ENCODE measurements at places on chromosomes 1 and 21.

GRCh38 chr21:45148316-45148990, 74.1 kb downstream of the ADARB1 start:
- no peak for DNase-seq

DNA sequence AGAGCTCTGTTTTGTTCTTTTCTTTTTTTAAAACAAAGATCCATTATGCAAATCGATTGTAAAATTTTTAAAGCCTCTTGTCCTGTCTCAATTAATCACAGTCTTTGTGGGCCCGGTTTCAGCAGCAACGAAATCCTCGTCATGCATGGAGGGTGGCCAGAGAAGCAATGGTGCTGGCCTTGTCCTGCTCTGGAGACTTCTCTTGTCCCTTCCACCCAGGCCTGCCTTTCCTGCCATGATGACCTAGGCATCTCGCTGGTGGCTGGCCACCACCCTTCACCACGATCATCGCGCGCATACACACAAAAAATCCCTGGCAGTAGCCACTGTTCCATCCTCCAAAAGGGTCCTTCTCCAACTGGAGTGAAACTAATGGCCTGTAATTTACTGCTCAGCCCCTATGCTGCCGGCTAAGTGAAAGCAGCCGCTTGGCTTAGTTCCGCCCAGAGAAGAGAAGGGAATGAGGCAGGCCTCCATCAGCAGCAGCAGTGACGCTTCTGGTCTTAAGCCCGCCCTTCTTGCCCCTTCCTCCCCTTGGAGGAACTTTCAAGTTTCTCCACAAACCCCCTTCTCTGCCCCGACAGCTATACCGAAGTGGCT, 309.5 kb downstream of the NPHP4 start:
- DNase-seq, result no peak

GRCh38 chr1:232428036-232428645, 201.8 kb downstream of the SIPA1L2 start:
- DNase-seq, result no peak

DNA sequence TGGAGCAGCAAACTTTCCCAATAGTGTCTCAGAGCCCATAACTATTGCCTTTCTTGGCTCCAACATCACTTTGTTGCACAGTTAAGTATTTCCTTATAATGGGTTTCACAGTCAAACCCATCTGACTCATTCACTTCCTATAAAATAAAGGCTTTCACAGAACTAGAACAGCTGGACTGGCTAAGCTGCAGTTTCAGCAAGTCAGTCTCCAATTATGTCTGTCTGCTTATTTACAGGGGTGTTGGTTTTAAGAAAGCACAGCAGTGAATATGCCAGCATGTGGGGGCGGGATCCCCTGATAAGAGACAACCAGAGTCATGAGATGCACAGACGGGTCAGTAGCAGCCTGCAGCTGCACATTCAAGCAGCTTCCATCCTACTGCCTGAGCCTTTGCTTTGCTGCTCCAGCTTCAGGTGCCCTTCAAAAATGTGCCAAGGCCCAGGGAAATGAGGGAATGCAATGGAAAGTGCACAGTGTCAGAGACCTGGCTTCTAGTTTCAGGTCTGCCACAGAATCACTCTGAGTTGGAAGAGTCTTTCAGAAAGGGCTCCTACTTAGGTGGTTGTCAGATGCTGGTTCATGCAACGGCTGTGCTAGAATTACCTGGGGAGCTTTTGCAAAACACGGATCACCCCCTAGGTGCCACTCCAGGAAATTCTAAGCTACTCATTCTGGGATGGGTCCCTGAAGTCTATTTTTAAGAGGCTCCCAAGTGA, 24.8 kb downstream of the RNF19B start:
- DNase-seq, result peak; percentile 86

DNA sequence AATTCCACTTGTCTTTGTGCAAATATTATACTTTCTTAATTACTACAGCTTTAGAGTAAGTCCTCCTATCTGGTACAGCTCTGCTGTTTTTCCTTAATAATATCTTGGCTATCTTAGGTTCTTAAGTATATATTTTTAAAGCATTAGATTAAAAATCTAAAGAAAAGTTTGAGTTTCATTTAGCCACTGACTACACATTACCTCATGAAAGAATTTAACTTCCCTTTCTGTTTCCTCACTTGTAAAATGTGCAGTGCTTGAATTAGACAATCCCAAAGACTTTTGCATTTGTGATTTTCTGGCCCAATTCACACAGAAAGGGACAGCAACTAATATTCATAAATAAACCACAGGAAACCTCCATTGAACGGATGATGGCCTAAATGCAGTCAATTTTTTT, 126.4 kb upstream of the SAMSN1 start:
- DNase-seq, result peak; percentile 54

GRCh38 chr1:98333936-98334335, 327.6 kb upstream of the SNX7 start:
- no peak for DNase-seq

DNA sequence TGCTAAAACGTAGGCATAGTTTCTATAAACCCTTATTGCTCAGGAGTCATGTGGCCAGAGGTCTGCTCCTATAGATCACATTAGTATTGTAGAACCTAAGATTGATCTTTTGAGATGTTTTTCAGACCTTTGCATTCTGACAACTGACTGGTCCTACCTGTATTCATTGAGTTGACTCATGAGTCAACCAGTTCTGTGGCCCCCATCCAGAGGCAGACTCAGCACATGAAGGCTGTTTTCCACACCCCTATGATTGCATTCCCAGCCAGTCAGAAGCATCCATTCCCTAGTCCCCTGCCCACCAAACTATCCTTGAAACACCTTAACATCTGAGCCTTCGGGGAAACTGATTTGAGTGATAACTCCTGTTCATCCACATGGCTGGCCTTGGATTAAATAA, 451.7 kb downstream of the SIPA1L2 start:
- DNase-seq, result no peak

DNA sequence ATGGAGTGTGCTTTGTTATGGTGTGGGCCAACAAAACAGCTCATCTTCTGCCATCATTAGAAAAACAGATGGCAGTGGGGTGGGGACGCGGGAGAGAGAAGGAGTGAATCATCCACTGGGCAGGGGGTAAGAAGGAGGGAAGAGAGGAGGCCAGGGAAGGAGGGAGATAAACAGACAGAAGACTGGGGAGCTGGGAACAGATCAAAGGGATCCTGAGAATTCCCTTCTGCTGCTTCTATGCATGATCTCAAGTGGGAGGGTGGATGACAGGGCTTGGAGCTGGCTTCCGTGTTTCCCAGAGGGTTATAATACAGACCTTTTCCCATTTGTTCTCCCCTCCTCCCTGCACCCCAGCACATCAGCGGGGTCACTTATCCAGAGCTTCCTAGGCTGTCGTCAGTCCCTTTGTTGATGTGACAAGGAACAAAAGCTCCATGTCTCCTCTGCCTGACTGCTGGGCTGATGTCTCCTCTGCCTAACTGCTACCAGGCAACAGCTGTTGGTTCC, 338.6 kb downstream of the PAPPA2 start:
- DNase-seq, result no peak

- DNase-seq, result peak; percentile 34
These were observed 43.6 kb downstream of the C21orf91 start for GRCh38 chr21:17775431-17776126.

GRCh38 chr1:164608651-164609057, 49.7 kb downstream of the PBX1 start:
- DNase-seq, result no peak

- no peak for DNase-seq
These were observed 136.5 kb downstream of the RERE start for GRCh38 chr1:8680664-8681650.

DNA sequence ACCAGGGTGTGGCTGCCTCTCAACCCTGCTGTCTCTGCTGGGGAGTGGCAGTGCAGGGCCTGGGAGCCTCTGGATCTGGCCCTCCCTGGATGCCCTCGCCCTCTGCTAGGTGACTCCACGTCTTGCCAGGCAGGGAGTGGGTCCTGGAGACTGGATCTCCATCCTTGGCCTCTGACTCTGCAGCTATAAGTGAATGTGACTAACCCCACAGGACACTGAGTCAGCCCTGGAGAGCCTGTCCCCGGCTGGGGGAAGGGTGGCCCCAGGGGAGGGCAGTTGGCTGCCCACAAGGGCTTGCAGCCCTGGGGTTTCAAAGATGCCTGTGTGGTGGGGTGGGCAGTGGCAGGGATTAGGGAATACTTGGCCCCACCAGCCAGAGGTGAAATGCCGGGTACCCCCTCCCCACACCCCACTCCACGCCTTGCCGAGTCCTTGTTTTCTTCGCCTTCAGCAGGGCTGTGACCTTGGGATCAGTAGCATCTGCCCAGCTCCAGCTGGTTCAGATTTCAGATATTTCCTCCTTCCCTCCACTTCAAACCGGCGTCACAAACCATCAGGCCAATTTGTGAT, 1.9 kb upstream of the MYBPH start:
- DNase-seq, result peak; percentile 83

DNA sequence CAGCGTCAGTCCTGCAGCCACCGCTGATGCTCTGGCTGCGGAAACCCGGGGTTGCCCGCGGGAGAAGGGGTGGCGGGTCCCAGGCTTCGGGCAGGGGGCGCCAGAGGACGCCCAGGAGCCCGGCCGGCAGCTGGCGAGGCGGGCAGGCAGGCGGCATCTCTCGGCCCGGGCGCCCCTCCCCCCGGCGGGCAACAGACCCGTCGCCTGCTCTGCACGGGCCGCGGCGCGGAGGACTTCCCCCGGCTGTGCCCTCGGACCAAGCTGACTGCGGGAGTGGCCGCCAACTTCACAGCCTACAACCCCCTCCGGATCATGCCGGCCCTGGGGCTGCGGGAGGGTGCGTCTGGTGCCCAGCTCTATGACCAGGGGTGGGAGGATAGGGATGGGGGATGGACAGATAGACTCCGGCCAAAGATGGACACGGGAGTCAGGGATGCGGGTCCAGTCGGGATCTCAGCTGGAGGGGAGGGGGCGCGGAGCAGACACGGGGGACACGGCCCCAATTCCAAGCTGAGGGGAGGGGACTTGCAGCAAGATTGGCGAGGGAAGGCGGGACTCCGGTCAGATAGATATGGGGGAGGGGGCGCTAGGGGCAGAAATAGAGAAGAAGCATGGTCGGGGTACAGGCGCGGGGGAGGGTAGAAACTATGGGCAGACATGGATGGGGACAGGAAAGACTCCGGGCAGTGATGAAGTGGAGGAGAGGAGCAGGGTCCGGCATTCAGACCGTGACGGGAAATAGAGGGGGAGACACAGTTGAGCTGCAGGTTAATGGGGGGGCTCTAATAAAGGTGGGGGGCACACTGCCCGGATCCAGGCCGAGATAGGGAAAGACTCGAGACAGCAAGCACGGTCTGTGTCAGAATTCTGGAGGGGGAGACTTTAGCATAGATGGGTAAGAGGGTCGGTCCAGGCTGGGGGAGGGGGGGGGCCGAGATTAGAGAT, 1.1 kb downstream of the ADGRB2 start:
- peak; percentile 64 for DNase-seq

DNA sequence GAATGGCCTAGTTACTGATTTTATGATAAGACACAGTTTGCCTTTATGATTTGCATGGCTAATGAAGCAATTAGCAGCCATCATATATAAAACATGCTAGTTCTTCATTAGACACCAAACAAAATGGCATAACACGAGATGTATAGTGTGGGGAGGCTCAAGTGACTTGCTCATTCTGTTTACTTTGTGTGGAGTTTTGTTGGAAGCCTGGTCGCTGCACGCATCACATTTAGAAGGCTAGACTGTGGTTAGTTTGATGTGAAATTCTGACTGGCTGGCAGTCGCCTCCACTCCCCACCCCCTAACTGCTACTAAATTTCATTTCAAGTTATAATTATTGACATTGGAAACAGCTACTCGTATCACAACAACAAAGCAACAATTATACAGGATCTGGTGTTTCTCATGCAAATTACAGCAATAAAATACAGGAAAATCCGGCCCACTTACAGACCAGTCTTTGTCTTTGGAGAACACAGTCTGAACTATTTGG, 356.1 kb downstream of the LMO4 start:
- no peak for DNase-seq

GRCh38 chr1:160681066-160681890, 30.3 kb downstream of the CD48 start:
- DNase-seq, result peak; percentile 93

GRCh38 chr1:44217809-44218410, 4.6 kb downstream of the DMAP1 start:
- peak; percentile 84 for DNase-seq

DNA sequence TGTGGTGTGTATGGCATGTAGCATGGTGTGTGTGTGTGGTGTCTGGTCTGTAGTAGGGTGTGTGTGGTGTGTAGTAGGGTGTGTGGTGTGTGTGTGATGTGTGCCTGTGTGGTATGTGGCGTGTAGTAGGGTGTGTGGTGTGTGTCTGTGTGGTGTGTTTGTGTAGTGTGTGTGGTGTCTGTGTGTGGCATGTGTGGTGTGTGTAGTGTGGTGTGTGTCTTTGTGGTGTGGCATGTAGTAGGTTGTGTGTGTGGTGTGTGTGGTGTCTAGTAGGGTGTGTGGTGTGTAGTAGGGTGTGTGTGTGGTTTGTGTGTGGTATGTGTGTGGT, 85.5 kb downstream of the SYT2 start:
- DNase-seq, result no peak

GRCh38 chr1:6330410-6330911, 63.1 kb downstream of the ACOT7 start:
- DNase-seq, result no peak

GRCh38 chr1:172758259-172758658, 99.4 kb downstream of the FASLG start:
- DNase-seq, result peak; percentile 69

DNA sequence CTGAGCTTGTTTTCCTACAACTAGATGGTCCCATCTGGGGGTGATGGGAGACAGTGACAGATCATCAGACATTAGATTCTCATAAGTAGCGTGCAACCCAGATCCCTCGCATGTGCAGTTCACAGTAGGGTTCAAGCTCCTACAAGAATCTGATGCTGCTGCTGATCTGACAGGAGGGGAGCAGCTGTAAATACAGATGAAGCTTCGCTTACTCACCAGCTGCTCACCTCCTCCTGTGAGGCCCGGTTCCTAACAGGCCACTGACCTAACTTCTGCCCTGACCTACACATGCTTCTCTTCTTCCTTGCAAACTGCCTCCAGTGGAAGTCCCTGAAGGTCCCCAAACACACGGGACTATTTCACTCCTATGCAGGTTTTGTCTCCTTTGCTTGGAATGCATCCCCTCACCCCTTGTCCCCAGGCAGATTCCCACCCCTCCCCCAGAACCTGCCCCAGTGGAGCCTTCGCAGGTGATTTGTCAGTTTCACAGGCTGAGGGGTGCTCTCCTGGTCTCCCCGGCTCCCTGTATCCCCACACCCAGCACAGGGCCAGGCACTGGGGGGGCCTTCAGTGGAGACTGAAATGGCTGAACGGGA, 5.7 kb upstream of the ZBTB48 start:
- no peak for DNase-seq

All from suppressor macrophage (primary cell).